A549 treated with RU486 at 1 μM for 4 hours (cell line): ENCODE measurements at places on chromosomes 4 and X. TPM values are rescaled to one million over a fixed set of nuclear protein-coding genes. Genes with fewer than 3 reads are reported as not detected.

The RPA4 gene
- 0.20 to 0.34 TPM (median 0.25 TPM) in 5 replicates for total RNA-seq

The XAGE1A gene
- 12.2 to 35.3 TPM (median 24.0 TPM) in 3 of 5 replicates, not detected in the others for total RNA-seq

The TXK gene
- total RNA-seq, result 0.11 to 0.20 TPM (median 0.15 TPM) in 5 replicates

The CXCL8 gene
- 8.0 to 17.8 TPM (median 13.6 TPM) in 5 replicates for total RNA-seq

The TLR3 gene
- total RNA-seq, result 0.14 to 0.48 TPM (median 0.27 TPM) in 5 replicates

The USP26 gene
- not detected in 5 replicates for total RNA-seq

The SLC49A3 gene
- 0.18 to 0.47 TPM (median 0.24 TPM) in 4 of 5 replicates, not detected in the other for total RNA-seq

The UBQLN2 gene
- 17.9 to 24.7 TPM (median 23.5 TPM) in 5 replicates for total RNA-seq

The ZNF711 gene
- 0.24 to 1.1 TPM (median 0.89 TPM) in 5 replicates for total RNA-seq

The NXF3 gene
- not detected in 5 replicates for total RNA-seq

The NCAPG gene
- total RNA-seq, result 12.6 to 29.4 TPM (median 26.2 TPM) in 5 replicates

The TECRL gene
- not detected in 5 replicates for total RNA-seq

The IL3RA gene
- 0.15 to 0.30 TPM (median 0.21 TPM) in 5 replicates for total RNA-seq

The RTL9 gene
- total RNA-seq, result 0.03 to 0.08 TPM (median 0.06 TPM) in 5 replicates

The NUP54 gene
- 24.1 to 42.6 TPM (median 32.2 TPM) in 5 replicates for total RNA-seq

The GPR82 gene
- total RNA-seq, result not detected in 5 replicates

The LSM6 gene
- total RNA-seq, result 31.3 to 60.8 TPM (median 33.3 TPM) in 5 replicates

The FAM149A gene
- 1.5 to 2.2 TPM (median 1.7 TPM) in 5 replicates for total RNA-seq

The DCAF12L2 gene
- total RNA-seq, result 0.08 to 0.25 TPM (median 0.14 TPM) in 4 of 5 replicates, not detected in the other

The SASH3 gene
- total RNA-seq, result not detected in 5 replicates

The KCNIP4 gene
- total RNA-seq, result not detected in 5 replicates

The PIR gene
- 49.7 to 57.9 TPM (median 56.2 TPM) in 5 replicates for total RNA-seq
